ENCODE measurements at places on chromosomes 6 and 20. TPM values are rescaled to one million over a fixed set of nuclear protein-coding genes. Genes with fewer than 3 reads are reported as not detected.

Gene TRIM10
- not detected for polyA plus RNA-seq

Gene MANEA
- polyA plus RNA-seq = 16.8 TPM

Gene CTCFL
- not detected for polyA plus RNA-seq

Gene TMEM170B
- 1.5 TPM for polyA plus RNA-seq

Gene HLA-DQA1
- 0.10 TPM for polyA plus RNA-seq

- DNase-seq = no peak
Measured at GRCh38 chr6:20109526-20109925, 102.7 kb downstream of the MBOAT1 start.

DNA sequence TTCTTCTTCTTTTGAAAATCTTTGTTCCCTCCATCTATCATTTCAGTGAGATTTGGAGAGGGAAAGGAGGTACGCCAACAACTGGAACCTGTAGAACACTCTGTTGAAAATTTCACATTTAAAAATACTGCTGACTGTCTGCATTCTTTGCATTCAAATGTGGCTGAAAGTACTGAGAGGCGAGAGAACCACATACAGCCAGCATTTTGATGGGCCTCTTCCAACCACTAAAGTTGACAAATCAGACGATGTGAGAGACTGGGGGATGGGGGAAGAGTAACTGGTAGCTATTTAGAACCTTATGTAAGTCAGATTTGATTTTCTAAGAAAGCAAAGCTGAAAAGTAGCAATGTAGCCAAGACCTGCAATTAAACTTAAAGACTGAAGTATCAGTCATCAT, 77.5 kb downstream of the FKBP5 start:
- DNase-seq = peak; percentile 90

GRCh38 chr20:12098421-12098820, 180.7 kb downstream of the BTBD3 start:
- DNase-seq = no peak

DNA sequence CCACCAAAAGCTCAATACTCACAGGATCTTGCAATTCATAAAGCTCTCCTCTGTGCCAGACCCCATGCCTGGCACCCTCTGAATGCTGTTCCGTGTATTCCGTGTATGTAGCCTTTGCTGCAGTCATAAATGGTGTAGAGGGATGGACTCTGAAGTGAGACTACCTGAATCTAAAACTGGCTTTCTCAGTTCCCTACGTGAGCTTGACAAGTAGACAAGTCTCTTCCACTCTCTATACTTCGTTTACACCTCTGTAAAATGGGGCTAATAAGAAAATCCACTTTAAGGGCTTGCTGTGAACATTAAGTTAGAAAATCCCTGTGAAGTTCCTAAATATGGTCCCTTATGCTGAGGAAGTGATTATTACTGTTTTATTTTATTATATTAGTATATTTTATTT, 31.5 kb downstream of the PPP1R16B start:
- DNase-seq = no peak

DNA sequence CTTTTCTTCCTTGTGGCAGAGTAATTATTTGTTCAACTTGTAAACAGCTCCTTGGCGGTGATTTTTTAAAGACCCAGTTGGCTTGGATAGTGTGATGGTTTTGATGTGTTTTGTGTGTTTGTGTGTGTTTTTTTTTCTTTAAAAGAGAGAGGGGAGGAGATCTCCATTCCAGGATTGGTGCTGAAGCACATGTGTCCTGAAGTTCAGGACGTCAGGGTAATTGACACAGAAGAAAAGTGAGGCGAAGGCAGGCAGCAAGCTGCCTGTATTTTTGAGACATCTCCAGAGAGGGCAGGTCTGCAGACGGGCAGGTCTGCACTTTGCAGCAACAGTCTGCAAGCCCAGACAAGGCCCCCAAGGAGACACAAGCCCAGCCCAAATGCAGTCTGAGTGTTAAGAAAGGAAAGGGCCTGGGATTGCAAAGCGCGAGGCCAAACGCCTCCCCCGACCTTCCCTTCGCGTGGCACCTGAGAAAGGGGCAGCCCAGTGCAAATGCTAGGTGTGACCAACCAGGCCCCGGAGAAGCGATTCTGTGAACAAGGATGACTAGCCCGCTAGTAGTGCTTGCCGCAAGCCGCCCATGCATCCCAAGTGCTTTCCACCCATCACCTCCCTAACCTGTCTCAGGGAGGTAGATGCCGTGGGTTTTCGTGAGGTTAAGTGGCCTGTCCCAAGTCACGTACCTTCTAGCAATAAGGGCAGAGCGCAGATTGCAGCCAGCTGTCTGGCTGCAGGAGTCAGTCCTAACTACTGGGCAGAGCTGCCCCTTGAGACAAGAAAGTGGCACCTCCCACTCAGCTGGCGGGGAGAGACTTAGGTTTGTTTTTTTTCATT, 230.5 kb downstream of the ZMYND8 start:
- DNase-seq = peak; percentile 58

GRCh38 chr6:151294561-151295101, 54.9 kb downstream of the AKAP12 start:
- no peak for DNase-seq

GRCh38 chr20:13494019-13494418, 144.7 kb downstream of the TASP1 start:
- DNase-seq = peak; percentile 22

GRCh38 chr6:30067460-30068139, 602 bp downstream of the PPP1R11 start:
- no peak for DNase-seq

GRCh38 chr6:106363401-106364138, 3.1 kb downstream of the CRYBG1 start:
- peak; percentile 45 for DNase-seq

DNA sequence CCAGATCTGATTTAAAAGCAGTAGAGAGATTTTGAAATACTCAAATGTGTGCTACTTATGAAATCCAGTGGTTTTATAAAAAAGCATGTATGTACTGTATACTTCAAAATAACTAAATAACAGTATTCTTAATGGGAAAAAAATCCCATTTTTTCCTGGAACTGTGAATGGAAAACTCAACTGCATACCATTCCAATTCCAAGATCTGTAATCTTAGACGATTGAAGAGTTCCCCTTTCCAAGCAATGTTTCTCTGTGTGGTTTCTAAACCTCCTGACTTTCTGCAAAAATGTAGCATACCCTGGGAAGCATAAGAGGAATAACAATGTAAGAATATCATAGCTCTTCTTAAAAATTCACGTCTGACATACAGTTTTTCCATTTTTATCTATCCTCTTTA, 40.3 kb upstream of the HIVEP2 start:
- no peak for DNase-seq

DNA sequence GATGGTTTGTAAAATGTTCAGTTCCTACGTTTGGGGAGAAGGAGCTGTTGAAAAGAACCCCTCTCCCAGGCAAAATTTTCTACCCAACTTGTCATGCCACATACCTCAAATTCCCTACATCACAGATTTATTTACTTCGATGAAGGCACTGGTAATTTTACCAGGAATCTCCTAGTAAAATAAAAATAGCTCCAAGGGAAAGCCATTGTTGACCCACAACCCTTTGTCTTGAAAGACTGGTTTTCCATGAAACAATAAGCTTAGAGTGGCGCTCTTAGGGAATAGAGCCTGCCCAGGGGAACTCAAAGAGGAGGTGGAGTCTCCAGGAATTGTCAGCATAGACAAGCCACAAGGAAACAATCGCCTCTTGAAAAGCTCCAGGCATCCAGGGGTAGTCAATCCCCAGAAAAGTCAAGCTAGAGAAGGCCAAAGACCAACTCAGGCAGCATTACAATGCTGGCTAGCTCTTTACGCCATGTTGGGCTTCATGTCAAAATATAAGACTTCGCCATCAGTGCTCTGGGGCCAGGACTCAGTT, 99.2 kb upstream of the RREB1 start:
- DNase-seq = no peak

DNA sequence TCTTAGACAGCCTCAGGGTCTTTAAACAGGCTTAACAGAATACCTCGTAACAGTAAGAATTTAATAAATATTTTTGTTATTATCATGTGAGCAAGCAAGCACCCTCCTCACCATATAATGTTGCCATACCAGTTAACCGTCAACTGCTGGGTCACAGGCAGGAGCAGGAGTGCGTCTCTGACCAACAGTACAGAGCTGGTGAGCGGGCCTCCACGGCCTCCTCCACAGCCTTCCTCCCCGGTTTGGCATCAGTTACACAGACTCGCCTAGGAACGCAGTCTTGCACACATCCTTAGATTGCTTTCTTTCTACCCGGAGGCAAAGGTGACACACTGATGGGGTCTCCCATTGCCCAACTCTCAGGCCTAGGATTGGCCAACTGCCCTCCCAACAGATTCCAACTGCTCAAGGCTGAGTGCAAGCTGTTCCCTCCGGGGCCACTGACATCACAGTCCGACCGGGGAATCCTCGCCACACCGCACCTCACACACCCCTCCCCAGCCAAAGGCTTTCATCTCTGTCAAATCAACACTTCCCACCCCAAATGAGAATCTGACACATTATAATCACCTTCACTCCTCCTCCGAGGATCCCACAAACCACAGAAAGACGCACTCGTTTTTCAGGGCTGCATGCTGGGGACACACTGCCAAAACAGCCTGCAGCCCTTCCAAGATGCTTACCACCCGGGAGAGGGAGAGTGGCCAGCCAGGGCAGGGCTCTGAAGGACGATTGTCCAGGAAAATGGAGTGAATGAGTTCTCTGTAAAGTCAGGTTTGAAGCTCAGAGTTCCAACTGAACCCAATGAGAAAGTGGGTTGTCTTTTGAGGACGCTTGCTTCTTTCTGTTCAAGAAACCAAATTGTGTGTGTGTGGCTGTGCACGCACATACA, 63.2 kb downstream of the PDE10A start:
- DNase-seq = no peak

DNA sequence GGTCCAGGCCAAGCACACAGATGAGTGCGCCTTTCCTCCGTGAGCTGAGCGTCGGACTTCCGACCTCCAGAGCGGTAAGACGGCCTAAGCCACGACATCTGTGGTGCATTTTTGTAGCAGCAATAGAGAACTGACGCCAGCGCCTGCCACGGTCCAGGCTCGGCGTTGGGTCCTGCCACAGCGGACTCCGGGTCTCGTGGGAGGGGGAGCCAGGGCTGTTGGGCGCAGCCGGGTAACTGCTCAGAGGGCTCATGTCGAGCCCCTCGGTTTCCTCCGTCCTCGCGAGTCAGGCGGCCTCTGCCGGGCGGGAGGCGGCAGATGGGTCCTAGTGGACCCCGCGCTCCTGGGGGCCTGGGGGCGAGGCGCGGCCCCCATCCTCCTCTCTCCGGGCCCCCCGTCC, 216.1 kb downstream of the QKI start:
- DNase-seq = no peak

GRCh38 chr6:167848783-167849182, 22.1 kb downstream of the AFDN start:
- no peak for DNase-seq

- peak; percentile 77 for DNase-seq
Measured at GRCh38 chr6:16803294-16804200, 42.3 kb upstream of the ATXN1 start.

DNA sequence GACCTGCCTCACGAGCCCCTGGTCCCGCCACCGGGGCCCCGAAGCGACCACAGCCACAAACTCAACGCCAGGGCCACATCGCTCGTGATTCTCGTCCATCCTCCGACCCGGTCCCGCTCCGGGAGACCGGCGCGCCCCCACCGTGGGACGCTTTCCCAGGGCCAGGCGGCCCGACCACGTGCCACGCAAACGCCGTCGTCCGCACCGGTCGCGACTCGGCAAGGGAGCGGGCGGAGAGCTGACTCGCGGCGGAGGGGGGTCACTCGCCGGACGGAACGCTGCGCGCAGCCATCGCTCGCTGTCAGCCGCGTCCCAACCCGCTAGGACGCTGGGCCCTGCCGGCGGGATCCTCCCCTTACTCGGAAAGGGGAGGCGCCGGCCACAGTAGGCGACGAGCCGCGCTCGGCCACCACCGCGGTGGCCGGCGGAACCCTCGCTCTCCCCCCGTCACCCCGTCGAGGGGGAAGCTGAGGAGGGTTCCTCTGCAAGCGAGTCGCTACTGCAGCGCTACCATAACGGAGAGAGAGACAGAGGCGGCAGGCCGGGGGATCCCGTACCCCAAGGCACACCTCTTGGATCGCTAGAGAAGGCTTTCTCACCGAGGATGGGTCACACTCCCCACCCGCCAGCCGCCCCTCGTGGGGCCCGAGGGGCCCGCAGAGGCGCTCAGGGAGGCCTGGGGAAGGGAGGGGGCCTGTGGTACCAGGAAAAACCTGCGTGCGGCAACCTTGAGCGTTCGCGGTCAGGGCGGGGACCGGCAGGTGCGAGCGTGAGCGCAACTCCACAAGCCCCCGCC, 511.8 kb upstream of the ZNF337 start:
- peak; percentile 10 for DNase-seq

DNA sequence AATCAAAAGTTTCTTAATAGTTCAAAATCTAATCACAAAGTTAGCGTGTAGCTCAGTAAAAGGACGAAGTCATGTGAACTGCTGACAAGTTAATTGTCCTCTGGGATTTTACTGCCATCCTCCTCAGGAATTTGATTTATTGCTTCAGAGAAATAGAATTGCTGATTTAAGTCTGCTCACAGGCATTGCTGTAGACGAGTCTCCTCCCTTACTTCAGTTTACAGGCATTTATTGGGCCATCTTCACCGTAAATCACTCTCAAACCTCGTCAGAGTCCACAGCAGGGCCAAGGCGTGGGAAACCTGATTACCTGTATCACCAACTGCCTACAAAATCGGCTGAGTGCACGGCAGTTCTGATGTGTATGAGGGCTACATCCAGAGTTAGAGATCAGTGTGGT, 119.1 kb upstream of the PDE10A start:
- no peak for DNase-seq

GRCh38 chr6:38591439-38591838, 48.3 kb downstream of the BTBD9 start:
- no peak for DNase-seq

DNA sequence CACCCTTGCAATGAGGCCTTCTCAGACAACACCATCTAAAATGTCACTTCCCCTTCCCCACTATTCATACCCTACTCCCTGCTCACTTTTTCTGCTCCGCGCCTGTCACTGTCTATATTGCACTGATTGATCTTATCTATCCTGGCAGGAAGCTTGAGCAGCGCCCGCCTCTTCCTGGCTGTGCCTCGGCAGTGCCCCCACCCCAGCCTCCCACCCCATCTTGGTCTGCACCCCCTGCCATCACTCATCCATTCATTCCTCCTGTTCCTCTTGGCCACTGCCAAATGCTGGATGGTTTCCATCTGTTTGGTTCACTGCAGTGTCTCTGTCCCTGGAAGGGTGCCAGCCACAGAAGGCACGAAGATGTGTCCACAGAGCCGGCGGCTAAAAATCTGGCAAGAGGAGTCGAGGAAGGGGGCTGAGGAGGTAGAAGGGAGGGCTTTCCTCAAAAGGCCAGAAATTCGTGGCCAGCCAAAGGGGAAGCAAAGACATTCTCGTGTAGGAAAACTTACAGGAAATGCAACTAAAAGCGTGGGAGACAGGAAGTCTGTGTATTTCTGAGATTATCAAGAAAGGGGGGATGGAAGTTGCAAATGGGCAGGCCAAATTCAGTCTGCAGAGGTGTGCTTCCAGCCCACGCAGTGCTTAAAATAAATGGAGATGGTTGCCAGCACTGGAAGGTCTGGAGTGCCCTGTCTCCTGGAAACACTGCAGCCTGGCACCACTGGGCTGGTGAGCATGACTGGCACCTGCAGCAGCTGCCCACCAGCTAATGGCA, 27.6 kb downstream of the SYNJ2 start:
- DNase-seq = peak; percentile 66

- DNase-seq = no peak
Measured at GRCh38 chr6:8143945-8144344, 41.6 kb upstream of the EEF1E1 start.
